ENCODE measurements at places on chromosomes 4 and X. TPM values are rescaled to one million over a fixed set of nuclear protein-coding genes. Genes with fewer than 3 reads are reported as not detected.

Gene MAGEC1
- not detected for polyA plus RNA-seq

Gene NAP1L3
- polyA plus RNA-seq: 11.5 TPM

Gene SYN1
- 5.4 TPM for polyA plus RNA-seq

Gene TMPRSS11A
- not detected for polyA plus RNA-seq

Gene PCYT1B
- 2.8 TPM for polyA plus RNA-seq

Gene PRDM8
- polyA plus RNA-seq: 2.8 TPM

Gene FGF13
- 24.7 TPM for polyA plus RNA-seq

Gene CCNB3
- 1.2 TPM for polyA plus RNA-seq

Gene WDFY3
- polyA plus RNA-seq: 63.0 TPM

Gene GABRB1
- 0.27 TPM for polyA plus RNA-seq

Gene HTRA3
- 8.4 TPM for polyA plus RNA-seq

Gene ODAPH
- polyA plus RNA-seq: not detected

Gene GJB1
- 58.1 TPM for polyA plus RNA-seq

GRCh38 chrX:41870719-41871151 is 52.6 kb downstream of the CASK start:
- no peak for DNase-seq

GRCh38 chr4:82063017-82063416 is 310.8 kb downstream of the HNRNPD start:
- DNase-seq: no peak

GRCh38 chrX:40663880-40664630 is 16.7 kb upstream of the CXorf38 start:
- no peak for DNase-seq

GRCh38 chr4:5863461-5864113 is 29.3 kb downstream of the CRMP1 start:
- DNase-seq: no peak

DNA sequence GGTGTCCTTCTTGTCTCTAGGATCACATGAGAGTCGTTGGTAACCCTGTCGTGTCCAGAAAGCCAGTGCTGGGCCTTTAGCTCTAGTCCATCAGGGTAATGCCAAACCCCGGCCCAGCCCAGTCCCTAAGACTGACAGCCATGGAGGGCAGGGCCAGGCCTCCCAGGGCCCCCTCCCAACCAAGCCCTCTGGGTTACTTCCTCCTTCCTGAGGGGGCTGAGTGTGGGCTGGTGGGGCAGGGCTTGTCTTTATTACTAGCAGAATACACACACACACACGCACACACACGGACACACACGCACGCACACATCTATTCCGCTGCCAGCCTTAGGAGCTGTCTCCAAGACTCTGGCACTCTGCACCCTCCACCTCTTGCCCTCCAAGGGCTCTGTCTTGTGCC is 35.6 kb upstream of the CDKN2AIP start:
- no peak for DNase-seq

DNA sequence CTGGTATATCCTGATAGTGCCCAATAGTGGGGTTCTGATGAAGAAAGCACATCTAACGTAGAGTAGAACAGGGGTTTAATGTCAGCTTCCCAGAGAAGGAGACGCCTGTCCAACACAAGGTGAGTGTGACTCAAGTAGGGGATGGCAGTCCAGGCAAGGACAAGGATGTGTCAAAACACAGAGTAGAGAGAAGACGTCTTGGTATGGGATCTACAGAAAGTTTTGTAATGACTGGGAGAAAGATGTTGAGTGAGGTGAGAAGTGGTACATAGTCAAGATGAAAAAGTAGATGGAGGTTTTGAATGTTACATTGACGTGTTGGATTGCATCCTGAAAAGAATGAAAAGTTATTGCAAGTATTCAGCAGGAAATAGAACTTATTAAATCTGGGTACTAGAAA is 124.4 kb downstream of the TMA16 start:
- no peak for DNase-seq

- DNase-seq: peak; percentile 63
Measured at GRCh38 chr4:16026160-16026761, 57.6 kb downstream of the PROM1 start.

DNA sequence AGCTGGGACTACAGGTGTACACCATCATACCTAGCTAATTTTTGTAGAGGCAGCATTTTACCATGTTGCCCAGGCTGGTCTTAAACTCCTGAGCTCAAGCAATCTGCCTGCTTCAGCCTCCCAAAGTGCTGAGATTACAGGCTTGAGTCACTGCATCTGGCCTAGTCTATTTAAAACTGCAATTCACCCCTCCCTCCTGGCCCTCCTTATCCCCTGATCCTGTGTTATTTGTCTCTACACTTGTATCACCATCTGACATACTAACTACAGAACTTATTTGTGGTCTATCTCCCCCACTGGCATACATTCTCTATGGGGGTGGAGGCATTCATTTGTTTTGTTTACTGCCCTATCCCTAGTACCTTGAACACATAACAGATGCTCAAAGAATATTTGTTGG is 23.7 kb downstream of the CC2D2A start:
- DNase-seq: no peak

DNA sequence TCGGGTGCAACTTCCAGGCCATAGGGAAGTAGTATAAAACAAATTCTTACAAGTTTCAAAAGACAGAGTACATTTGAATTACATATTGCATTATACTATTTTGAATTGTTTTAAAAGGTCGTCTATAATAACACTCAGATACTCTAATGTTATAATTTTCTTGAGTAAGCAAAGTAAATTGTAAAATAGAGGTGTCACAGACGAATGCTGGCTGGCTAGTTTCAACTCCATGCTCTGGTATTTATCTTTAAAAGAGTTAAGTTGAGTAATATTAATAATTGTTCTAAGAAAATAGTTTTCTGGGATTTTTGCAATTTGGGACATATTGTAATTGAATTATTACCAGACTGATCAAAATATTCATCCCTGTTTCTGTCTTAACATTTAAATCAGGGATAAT is 764.9 kb downstream of the TECRL start:
- DNase-seq: no peak

GRCh38 chr4:108693211-108693610 is 42.8 kb downstream of the OSTC start:
- DNase-seq: no peak

DNA sequence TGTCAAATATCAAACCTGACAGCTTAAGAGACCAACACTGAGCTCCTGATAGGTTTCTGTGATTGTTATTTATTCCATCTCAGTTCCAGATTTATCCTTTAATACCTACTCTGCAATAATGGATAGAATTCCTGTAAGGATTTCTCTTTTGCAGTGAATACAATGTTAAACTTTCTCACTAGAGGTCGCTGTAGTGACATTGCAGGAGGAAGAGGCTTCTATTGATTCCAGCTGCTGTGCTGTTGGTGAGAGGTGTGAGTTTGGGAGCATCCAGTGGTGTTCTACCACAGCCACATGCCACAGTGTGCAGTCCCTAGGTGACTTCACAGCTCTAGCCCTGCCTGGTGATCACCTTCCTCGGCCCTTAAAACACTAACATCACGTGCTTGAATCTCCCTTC is 34.6 kb upstream of the DCAF8L2 start:
- DNase-seq: peak; percentile 11

GRCh38 chrX:48909703-48910294 is 1.6 kb downstream of the SLC35A2 start:
- DNase-seq: no peak

- DNase-seq: no peak
Measured at GRCh38 chr4:15714141-15714540, 11.3 kb downstream of the BST1 start.

DNA sequence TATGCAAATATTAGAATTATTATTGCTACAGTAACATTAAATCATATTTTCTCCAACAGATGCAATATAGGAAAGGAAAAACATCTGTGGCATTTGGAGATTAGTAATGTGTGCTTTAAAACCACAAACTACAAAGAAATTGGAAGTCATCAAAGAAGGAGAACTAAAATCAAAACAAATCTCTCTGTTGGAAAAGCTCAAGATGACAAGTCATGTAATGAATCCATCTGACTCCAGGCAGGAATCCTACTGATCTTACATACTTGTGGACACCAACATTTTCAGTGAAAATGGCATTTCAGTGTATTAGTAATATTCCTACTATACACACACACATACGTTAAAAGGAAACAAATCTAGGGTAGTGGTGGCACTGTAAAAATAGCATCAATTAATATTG is 98.2 kb downstream of the SLC39A8 start:
- DNase-seq: no peak

DNA sequence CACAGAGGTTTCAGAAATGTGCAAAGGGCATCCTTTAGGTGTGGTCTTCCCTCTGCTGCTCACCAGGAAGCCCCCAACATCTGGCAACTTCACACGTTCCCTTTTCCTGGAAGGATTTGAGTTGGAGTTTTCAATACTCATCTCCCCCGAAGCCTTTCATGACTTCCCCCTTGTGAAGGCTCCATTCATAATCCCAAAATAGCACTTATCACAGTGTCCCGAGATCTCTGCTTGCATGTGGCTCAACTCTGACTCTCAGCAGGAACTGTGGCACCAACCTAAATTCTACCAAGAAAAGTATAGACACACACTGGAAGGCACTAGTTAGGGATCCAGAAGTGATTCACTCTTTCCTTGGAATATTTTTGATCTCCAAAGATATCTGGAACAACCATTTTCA is 40.5 kb upstream of the ZNF827 start:
- no peak for DNase-seq

GRCh38 chr4:188918787-188919186 is 779.5 kb downstream of the TRIML1 start:
- DNase-seq: no peak

GRCh38 chrX:106144755-106145639 is 23.1 kb upstream of the PWWP3B start:
- DNase-seq: no peak

DNA sequence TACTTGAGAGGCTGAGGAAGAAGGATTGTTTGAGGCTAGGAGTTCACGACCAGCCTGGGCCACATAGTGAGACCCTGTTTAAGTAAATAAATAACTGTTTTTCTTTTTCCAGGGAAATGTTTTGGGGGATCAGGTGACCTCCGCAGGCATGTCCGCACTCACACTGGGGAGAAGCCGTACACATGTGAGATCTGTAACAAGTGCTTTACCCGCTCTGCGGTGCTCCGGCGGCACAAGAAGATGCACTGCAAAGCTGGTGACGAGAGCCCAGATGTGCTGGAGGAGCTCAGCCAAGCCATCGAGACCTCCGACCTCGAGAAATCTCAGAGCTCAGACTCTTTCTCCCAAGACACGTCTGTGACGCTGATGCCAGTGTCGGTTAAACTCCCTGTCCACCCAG is 30.5 kb downstream of the ZBTB49 start:
- no peak for DNase-seq

GRCh38 chr4:157372154-157372553 is 151.6 kb downstream of the GRIA2 start:
- DNase-seq: no peak

- no peak for DNase-seq
Measured at GRCh38 chr4:128958194-128958593, 135.1 kb downstream of the SCLT1 start.

DNA sequence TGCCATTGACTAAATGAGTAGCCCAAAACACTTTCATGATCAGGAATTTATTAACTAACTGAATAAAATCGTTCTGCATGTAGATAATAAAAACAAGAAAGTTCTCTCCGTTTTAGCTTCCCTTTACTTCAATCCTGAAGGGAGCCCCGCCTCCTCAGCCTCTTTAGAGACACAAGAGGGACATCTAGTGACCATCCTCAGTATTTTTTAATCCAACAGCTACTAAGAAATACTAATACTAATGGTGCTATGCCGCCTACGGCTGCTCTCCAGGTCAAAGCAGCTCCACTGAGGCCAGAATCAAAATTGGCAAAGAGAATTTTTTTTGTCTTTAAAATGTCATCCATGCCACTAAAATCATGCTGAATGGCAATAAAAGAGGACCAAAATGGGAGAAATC is 3.2 kb upstream of the PCDH19 start:
- no peak for DNase-seq

GRCh38 chrX:53347948-53348347 is 66.6 kb upstream of the IQSEC2 start:
- no peak for DNase-seq

GRCh38 chrX:8027827-8028226 is 100.6 kb upstream of the PNPLA4 start:
- no peak for DNase-seq

Measured in renal pelvis (tissue), 12 donors.